Suppressor macrophage treated with lipopolysaccharide for 4 hours (primary cell): ENCODE measurements at places on chromosomes 1 and 21.

- no peak for DNase-seq
Measured at GRCh38 chr1:245877976-245878375, 629.1 kb downstream of the SMYD3 start.

GRCh38 chr1:44822131-44822701 is 13.9 kb downstream of the BTBD19 start:
- DNase-seq = no peak

- no peak for DNase-seq
Measured at GRCh38 chr1:48415050-48415449, 57.0 kb downstream of the SPATA6 start.

- no peak for DNase-seq
Measured at GRCh38 chr1:180425952-180426351, 76.4 kb downstream of the ACBD6 start.

- DNase-seq = no peak
Measured at GRCh38 chr1:235060607-235061470, 67.8 kb downstream of the TOMM20 start.

DNA sequence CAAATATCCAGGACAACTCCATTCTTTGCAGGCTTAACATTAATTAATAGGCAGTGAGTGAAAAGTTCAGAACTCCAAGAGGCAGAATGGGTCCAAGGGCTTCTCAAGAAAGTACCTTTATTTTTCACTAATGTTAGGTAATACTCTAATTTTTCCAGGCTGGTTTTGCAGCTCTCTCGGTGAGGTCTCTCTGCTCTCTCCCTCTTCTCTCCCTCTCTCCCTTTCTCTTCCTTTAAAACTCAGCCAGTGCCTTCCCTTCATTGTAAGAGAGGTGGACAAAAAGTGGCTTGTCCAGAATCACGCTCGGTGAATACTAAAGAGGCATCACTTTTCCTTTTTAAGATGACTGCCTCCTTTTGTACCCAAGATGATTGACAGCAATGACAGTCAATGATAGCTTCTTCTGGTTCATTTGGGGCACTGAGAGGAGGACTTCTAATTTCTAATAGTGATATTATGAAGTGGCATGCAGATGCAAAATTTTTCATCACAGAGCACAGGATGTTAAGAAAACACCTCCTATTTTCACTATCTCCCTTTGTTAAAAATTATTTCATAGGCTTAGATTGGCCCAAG is 1.3 kb upstream of the CHI3L1 start:
- no peak for DNase-seq

DNA sequence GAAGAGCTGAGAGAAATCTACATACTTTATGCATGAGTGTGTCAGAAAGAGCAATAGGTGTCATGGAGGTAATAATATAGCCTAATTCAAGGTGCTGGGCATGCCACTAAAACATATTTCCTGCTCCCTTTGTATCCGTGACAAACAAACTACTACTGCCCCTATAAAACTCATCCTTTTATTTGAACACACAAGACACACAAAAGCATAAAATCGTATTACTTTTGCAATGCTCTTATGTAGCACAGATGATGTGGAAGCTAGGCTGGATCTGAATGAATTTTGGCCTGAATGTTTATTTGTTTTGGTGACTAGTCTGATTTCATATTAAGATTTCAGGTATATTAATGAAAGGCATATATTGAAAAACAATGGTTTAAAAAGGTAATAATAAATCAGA is 239.3 kb upstream of the NEGR1 start:
- no peak for DNase-seq

GRCh38 chr1:32966900-32967299 is 2.3 kb upstream of the RNF19B start:
- DNase-seq = peak; percentile 61

- no peak for DNase-seq
Measured at GRCh38 chr1:228170666-228171065, 5.1 kb downstream of the IBA57 start.

DNA sequence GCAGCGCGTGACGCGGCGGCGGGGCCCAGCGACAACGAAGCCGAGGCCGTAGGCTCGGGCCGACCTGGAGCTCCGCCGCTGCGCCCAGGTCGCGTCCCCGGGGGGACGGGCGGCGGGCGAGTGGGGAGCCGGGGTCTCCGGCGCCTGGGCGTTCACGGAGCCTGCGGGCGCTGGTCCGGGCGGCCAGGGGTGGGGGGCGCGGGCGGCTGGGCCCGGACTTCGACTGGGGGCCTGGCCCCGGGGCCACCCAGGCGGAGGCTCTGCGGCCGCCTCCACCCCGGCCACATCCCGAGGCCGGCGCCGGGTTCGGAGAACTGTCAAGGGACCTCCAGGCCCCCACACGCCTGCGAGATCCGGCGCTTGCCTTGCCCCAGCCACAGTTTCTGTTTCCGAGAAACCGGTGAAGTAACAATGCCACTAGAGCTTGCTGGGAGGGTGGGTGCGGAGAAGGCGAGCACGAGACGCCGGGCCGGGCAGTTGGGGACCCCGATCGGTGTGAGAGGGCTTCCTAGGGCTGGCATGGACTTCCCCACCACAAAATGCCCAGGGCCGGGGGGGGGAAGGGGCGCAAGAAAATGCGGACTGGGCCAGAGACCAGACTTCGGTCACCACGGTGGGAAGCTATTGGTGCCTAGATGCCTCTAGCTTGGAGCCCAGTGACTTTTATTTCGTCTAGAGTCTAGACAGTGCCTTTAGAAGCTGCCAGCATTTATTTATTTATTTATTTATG is 501 bp downstream of the FBXO6 start:
- peak; percentile 79 for DNase-seq

- no peak for DNase-seq
Measured at GRCh38 chr21:37821786-37822450, 94.3 kb downstream of the KCNJ6 start.

DNA sequence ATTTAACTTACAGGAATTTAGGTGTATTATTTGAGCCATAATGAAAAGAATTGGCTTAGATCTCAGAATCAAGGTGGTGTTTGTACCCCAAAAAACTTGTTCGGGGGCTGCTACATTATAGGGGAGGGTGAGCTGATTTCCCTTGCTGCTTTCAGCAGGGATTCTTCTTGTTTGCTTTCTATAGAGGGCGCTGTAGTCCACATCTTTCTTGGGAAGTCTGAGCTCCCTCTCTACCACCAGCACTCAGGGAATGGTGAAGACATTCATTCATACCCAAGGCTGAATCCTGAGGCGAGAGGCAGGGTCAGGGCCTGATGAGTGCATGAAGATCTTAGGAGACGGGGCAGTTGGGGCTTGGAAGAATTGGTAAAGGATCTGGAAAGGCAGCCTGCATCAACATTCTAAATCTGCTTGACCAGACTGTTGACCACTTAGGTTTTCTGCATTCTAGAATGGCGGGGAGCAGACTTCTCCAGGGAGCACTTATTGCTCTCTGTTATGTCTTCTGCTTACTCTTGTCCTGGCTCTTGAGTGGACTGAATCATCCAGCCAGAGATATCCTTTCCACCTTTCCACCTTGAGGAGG is 18.9 kb downstream of the SPATA46 start:
- DNase-seq = peak; percentile 47

GRCh38 chr1:201022820-201023516 is 546 bp downstream of the KIF21B start:
- DNase-seq = peak; percentile 70

DNA sequence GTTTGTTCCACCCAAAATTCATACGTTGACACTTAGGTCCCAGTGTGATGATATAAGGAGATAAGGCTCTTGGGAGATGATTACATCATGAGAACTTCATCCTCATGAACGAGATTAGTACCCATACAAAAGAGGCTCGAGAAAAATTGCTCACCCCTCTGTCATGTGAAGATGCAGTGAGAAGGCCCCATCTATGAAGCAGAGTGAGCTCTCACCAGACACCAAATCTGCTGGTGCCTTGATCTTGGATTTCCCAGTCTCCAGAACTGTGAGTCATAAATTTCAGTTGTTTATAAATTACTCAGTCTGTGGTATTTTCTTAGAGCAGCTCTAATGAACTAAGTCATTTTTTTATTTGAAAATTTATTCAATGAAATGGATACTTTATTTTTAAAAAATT is 42.6 kb upstream of the USP25 start:
- peak; percentile 75 for DNase-seq
